ENCODE measurements at places on chromosomes 7 and 10. TPM values are rescaled to one million over a fixed set of nuclear protein-coding genes. Genes with fewer than 3 reads are reported as not detected.

The AKR1C2 gene
- total RNA-seq = 10.6 TPM

The TAS2R41 gene
- total RNA-seq = not detected

The HOXA1 gene
- total RNA-seq = 0.50 TPM

The ZNF33B gene
- 7.8 TPM for total RNA-seq

The CPA5 gene
- not detected for total RNA-seq
